ENCODE measurements at places on chromosomes 4 and X. TPM values are rescaled to one million over a fixed set of nuclear protein-coding genes. Genes with fewer than 3 reads are reported as not detected.

CEP135 gene
- 5.0 TPM for total RNA-seq

POU3F4 gene
- total RNA-seq: not detected

ART3 gene
- 1.7 TPM for total RNA-seq

JCHAIN gene
- not detected for total RNA-seq

TNMD gene
- not detected for total RNA-seq

GUCY1B1 gene
- total RNA-seq: 3.9 TPM

ADAM29 gene
- total RNA-seq: not detected

PROM1 gene
- total RNA-seq: under 0.01 TPM

TDO2 gene
- total RNA-seq: not detected

USO1 gene
- 47.8 TPM for total RNA-seq

CT45A3 gene
- total RNA-seq: not detected

FABP2 gene
- not detected for total RNA-seq

C4orf51 gene
- total RNA-seq: not detected

ASB5 gene
- total RNA-seq: not detected

SHOX gene
- total RNA-seq: not detected

VCX gene
- not detected for total RNA-seq

CENPU gene
- total RNA-seq: 20.9 TPM

LANCL3 gene
- total RNA-seq: 0.05 TPM

KLHL5 gene
- 43.9 TPM for total RNA-seq

IL2 gene
- not detected for total RNA-seq

SMC1A gene
- 44.8 TPM for total RNA-seq

MAMLD1 gene
- 1.1 TPM for total RNA-seq

FREM3 gene
- total RNA-seq: not detected

STAP1 gene
- total RNA-seq: not detected

DMP1 gene
- total RNA-seq: not detected

QRFPR gene
- total RNA-seq: 2.4 TPM

TLR10 gene
- total RNA-seq: not detected

GPM6B gene
- 5.7 TPM for total RNA-seq

ZNF518B gene
- total RNA-seq: 18.3 TPM

MCUB gene
- total RNA-seq: 23.5 TPM

ZNF711 gene
- 0.88 TPM for total RNA-seq

ACE2 gene
- total RNA-seq: 1.6 TPM

ALB gene
- total RNA-seq: not detected

Measured in airway epithelial cell (primary cell).